Fibroblast of pulmonary artery (primary cell): ENCODE measurements at places on chromosomes 7 and 10.

GRCh38 chr10:100904917-100905316 is 7.8 kb upstream of the SLF2 start:
- no peak for DNase-seq

DNA sequence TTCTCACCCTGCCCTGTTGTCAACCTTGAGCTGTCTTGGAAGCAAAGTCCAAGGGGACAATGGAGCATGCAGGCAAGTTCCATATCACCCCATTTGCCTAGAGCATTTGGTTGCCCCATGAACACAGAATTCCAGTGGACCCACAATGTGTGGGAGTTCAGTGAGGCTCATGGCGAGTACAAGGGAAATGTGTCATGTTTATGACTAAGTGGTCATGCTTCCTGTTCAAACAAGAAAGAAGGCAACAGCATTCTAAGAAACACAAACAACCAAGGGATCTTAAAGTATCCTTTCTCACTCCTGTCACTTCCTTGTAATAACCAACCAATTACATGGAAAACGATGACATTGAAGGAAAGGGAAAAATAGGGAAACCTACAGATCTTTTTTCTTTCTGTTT is 513.0 kb downstream of the INHBA start:
- DNase-seq, result peak; percentile 97

DNA sequence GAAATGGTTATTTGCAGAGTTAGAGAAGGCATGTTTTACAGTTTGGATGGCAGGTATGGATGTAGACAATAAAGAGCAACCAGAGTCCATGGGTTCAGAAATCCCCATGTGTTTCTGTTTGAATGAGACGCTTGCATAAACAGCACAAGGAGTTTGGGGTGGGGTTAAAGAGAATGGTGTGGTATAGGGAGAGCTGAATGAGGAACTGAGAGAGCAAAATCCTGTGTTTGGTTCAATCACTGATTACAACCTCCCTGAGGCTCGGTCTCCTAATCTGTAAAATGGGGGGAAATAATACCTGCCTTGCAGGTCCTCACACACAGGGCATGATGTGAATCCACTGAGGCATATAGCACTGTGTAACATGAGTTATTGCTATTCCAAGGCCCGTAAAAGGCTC is 23.7 kb downstream of the CAV1 start:
- no peak for DNase-seq

DNA sequence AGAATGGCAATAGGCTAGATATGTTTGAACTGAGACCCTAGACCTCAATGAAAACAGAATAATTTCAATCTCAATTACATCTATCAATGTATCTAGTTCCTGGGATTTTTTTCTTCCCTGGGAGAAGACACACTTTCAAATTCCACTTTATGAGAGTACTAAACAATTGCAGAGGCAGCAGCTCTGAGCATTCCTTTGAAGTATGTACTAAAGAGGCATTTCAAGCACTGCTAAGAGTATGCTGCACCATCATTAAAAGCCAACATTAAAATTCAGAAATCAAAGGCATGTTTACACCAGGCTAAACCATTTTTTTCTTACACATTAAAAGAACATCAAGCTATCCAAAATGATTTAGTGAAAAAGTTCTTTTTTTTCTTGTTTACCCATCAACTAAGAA is 297.9 kb upstream of the CACNA2D1 start:
- DNase-seq, result no peak
